ENCODE measurements at places on chromosomes 16 and 17.

DNA sequence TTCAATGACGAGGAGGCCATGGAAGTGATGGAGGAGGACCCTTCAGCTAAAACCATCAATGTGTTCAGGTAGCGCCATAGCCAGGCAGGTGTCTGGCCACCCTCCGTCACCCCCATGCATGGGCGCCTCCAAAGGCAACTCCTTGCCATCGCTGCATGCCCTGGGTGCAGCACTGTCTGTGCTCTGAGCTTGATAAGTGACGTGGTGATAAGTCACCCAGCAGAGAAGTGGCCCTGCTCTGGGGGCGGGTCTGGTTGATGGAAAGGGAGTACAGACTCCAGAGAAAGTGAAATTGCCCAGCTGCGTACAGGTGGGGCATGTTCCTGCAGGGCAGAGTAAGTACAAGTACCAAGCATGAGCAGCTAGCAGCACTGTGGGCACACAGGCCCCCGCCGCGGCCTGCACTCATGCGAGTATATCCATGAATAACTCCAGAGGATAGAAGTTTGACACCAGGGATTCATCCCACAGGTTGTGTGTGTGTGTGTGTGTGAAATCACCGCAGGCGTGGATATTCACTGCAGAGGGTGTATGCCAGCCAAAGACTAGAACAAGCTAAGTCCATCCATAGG, 13.1 kb downstream of the DNAI2 start:
- no peak for DNase-seq

DNA sequence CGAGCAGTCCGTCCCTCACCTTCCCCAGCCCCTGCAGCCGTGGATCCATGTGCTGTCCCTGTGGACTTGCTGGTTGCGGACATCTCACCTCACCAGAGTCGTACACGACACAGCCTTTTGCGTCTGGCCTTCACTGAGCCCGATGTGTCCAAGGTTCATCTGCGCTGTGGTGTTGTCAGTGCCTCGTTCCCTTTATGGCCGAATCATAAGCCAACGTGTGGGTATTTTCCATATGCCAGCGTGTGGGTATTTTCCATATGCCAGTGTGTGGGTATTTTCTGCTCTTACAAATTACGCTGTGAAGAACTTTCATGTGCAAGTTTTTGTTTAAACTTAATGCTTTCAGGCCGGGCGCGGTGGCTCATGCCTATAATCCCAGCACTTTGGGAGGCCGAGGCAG, 31.6 kb downstream of the TBCD start:
- no peak for DNase-seq

DNA sequence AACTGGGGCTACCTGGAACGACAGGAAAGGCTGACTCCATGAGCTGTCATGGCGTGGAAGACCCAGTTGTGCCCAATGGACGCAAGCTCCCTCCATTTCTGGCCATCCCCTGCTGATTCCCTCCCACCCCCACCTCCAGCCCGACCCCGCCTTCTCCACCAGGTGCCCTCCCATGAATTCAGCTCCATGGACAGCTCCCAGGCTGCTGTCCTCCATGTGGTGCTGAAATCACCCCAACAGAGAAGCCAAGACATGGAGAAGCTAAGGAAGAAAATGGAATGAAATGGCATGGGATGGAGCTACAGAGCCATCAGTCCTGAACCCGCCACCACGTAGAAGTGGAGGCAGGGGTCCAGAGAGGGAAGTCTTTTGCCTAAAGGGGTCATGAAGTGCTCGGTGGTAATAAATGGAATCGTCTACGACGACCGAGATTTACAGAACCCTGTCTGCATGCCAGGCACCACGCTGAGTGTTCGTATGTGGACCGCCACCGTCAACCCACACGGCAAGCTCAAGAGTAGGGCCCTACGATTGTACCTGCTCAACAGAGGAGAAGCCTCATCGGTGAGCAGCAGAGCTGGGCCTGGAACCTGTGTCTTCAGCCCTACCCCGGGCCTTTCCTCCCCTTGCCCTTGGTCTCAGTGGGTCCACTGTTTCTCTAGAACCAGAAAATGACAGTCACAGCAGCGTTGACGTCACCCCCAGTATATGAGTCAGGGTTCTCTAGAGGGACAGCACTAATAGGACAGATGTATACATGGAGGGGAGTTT, 9.3 kb upstream of the ZC3H18 start:
- DNase-seq, result no peak

- DNase-seq, result no peak
Measured at GRCh38 chr16:57235128-57236021, 9.7 kb upstream of the ARL2BP start.

- DNase-seq, result no peak
Measured at GRCh38 chr16:5005916-5006315, 27.8 kb downstream of the NAGPA start.

GRCh38 chr17:47992216-47992615, 21.3 kb downstream of the CDK5RAP3 start:
- no peak for DNase-seq

DNA sequence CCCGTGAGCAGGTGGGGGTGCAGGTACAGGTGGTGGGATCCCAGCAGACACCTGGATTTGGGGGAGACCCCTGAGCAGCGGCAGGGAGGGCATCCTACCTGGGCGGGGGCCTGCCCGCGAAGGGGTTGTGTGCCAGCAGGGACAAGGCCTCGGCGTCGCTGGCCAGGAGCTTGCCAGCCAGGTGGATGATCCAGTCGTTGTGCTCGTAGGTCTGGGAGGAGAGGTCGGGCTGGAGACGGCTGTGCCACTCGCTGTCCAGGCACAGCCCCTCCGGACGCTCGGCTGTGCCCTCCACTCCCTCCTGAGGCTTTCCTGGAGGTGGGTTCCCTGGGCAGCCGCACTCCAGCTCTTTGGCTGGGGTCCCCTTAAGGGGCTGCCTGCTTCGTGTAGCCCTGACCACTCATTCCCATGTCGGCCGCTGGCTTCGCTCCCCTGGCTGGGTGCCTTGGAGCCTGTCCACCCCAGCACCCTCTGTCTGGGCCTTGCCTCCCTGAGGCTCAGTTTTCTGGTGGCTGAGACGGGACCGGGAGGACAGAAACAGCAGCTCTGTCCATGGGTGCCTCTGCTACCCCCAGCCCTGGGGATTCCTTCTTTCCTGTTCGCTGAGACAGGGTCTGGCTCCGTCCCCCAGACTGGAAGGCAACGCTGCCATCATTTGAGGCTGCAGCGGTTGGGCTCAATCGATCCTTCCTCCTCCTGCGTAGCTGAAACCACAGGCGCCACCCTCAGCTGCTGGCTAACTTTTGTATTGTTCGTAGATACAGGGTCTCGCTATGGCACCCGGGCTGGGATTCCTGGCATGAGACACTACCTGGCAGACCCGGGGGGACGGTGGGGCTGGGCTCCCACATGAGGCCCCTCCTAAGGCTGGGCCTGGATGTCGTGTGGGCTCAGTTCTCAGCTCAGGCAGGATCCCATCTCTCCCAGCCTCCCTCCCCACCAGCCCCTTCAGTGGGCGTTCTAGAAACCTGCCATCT, 68.6 kb upstream of the GNG13 start:
- no peak for DNase-seq

DNA sequence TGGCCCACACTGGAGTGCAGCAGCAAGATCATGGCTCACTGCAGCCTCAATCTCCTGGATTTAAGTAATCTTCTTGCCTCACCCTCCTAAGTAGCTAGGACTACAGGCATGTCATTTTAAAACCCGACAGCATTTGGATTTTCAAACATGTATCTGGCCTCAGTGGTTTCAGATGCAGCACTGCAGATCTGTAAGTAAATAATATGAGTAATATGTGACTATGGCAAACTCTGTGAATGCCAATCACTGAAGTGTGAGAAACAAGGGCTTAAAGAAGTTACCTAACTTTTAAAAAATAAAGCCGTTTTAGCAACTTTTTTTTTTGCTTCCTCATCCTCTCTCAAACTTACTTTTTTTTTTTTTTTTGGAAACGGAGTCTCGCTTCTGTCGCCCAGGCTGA, 11.9 kb downstream of the CEP20 start:
- no peak for DNase-seq
